ENCODE measurements at places on chromosomes 2 and 18.

DNA sequence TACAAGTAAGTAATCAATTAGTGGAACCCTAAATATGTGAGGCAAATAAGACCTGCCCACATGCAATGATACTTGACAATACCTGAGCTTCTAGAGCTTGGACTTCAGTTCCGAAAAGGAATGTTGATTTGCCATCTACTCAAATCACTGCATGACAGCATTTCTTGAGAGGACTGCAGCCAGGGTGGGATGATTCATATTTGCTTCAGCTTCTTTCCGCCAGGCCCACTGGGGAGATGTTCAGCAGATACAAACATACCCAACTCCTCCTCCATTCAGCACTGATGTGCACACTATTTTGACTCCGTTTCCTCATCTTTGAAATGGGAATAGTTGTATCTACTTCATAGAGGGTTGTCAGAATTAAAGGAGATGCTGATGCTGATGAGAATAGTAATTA, 28.8 kb upstream of the TMEM177 start:
- DNase-seq: no peak

DNA sequence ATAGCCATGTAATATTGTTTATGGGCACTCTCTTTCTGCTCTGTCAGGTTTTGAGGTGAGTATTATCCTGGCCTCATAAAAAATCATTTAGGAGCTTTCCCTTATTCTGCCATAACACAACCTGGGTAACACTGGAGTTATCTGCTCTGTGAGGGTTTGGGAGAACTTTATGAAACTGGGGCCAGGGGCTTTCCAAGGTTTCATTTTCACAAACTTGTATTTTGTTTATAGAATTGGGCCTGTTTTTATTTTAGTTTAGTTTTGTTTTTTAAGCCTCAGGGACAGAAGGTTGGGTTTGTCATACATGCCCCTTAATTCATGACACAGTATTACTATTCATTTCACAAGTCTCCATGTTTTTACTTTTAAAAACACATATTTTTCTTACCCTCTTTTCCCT, 83.5 kb downstream of the IRS1 start:
- DNase-seq: no peak

DNA sequence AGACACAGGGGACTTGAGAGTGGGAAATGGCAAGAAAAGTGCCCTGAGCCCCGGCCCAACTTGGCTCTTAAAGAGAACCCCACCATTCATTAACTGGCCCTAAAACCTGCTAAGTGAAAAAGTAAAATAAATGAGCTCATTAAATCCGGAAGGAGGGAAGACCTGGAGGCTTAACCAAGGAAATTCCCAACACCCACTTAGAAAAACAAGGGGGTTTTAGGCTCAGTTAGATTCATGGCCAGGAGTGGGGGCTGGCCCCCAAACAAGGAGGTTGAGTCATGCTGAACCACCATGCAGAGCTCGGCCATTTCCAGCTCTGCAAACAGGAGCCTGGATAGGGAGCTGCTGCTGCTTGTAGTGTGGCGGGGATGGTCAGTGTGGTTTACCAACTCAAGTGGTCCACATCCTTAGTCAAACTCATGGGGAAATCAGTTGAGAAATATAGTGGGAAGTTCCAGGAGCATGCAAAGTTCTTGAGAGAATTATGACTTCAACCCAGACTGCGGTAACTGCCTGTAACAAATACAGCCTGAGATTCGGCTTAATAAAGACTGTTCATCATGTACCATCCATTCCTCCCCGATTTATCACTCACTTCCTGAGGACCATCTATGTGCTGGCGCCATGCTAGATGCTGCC, 39.7 kb upstream of the MRPL19 start:
- DNase-seq: no peak

GRCh38 chr2:68698567-68699377, 35.8 kb upstream of the ARHGAP25 start:
- DNase-seq: no peak

GRCh38 chr2:216546641-216547403, 48.2 kb downstream of the RPL37A start:
- DNase-seq: no peak

DNA sequence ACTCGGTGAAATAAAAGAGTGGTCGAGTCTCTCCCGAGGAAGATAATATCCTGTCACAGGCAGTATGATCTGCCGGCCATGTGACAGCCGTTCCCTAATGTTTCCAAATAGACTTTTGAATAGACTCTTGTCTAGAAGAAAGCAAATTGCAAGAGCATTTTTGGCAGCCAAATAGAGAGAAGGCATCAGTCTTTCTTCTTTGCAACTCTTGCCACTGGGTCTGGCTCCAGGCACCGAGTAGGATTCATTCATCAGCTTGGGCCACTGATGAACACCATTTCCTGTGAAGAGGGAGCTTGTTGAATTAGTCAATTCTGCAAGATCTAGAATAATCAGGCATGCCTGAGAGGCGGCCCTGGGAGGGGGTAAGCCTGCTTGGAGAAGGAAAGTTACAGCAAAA, 165.6 kb downstream of the KLHL29 start:
- DNase-seq: no peak

GRCh38 chr18:26697186-26697884, 149.0 kb upstream of the KCTD1 start:
- DNase-seq: no peak

DNA sequence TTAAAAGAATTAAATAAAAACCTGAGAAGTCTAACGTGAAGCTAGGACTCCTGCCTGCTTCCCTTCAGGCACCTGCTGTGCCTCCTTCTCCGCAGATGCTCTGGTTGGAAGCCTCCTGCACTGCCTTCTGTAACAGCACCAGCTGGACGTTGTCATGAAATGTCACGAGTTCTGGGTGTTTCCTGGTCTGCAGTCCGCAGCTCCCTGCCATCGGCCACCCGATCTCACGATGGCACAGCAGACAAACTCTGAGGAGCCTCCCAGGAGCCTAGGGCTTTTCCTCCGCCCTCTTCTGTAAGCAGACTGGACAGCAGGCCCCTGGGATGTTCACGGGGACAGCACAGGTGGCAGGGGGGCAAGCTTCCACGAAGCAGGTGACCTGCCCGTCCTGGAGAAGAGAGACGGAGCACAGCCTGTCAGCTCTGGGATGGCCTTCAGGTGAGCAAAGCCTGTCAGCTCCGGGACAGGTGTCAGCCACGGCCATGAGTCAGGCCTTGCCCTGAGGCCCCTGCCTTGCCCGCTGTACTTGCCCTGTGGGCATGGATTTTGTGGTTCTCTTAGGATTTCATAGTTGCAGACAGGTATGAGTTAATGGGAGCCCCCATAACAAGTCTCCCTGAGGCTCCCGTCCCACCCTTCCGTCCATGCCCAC, 110.3 kb downstream of the PXDN start:
- DNase-seq: no peak

DNA sequence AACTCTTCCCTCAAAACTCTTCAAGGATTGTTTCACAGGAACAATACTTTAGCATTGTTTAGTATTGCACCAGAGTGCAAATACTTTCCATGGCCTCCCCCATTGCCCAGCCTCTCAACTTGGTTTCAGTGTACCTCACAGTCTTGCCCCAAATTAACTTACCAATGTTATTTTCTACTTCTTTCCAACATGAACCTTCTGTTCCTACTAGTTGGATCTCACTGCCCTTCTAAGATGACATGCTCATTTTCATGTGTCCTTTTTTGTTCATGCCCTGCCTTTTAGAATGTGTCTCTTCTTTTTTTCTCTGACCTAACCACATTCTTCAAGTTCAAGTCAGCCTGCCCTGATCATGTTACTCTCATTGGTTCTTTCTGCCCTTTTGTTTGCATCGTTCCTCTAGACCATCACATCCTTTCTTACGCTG, 4.1 kb downstream of the SPATS2L start:
- DNase-seq: no peak

- DNase-seq: no peak
Measured at GRCh38 chr2:144875290-144875969, 355.5 kb upstream of the ZEB2 start.

GRCh38 chr18:26044807-26045206, 45.6 kb downstream of the SS18 start:
- no peak for DNase-seq

DNA sequence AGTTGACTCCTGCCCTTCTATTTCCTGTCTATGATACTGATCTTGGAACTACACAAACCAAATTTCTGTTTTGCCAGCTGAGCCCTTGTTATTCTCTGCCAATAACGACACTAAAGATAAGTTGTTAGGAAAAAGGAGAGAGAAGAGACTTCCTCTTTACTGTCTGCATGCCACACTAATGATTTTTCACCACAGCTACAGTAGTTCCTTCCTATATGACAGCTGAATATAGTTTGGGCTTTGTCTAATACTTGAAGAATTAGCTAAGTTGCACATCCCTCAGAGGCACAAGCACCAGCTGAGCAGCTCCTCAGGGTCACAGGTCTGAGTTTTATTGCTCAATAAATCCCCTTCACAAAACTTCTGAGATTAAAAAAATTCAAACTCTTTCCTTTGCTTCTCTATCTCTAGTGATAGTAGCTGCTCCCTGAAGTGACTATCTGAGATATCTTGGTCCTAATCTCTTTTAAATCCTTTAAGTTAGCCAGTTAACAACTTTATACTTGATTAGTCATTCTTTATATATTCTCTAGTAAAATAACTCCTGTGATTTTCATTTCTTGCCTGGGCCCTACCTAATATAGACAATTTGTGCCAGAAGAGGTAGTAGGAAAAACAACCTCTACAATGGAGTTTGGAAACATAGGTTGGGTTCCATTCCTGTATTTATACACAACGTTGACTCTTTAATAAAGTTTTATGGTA, 253.0 kb upstream of the CNTNAP5 start:
- no peak for DNase-seq

- DNase-seq: no peak
Measured at GRCh38 chr2:212618636-212619035, 80.0 kb upstream of the ERBB4 start.

- DNase-seq: no peak
Measured at GRCh38 chr2:216274194-216274840, 98.0 kb downstream of the MARCHF4 start.

DNA sequence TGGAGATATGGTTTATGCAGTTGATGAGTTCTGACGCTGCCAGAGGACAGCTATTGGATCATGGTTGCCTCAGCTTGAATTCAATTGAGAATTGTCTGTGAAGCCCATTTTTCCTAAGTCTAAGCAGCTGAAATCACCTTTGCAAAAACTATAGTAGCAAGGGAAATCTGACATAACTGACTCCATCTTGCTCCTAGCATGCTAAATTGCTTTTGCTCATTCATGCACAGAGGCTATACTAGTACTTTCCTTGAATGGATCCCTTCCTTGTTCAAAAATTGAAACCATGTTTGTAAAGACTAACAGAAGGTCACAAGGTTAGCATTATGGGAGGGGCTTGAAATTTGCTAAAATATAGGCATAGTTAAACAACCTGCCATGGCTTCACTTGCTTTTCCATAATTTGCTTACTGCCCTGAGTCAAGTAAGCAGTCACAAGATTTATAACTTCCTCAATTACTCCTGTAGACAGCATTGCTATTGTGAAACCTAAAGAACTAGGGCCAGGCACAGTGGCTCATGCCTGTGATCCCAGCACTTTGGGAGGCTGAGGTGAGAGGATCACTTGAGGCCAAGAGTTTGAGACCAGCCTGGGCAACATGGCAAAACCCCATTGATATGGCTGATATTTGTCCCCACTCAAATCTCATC, 41.2 kb downstream of the CHRNA1 start:
- no peak for DNase-seq

GRCh38 chr2:27583390-27583915, 611 bp downstream of the ZNF512 start:
- DNase-seq: no peak

GRCh38 chr2:233857511-233858141, 3.3 kb upstream of the HJURP start:
- peak; percentile 31 for DNase-seq

DNA sequence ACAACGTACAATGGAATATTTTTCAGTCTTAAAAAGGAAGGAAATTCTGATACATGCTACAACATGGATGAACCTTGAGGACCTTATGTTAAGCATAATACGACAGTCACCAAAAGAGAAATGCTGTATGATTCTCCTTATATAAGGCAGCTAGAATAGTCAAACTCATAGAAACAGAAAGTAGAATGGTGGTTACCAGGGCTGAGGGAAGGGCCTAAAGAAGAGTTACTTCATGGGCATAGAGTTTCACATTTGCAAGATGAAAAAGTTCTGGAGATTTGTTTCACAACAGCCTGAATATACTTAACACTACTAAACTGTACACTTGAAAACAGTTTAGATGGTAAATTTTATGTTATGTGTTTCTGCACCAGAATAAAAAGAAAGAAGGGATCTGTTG, 113.3 kb downstream of the GALNT1 start:
- no peak for DNase-seq

- no peak for DNase-seq
Measured at GRCh38 chr18:34606851-34607250, 103.2 kb upstream of the DTNA start.

DNA sequence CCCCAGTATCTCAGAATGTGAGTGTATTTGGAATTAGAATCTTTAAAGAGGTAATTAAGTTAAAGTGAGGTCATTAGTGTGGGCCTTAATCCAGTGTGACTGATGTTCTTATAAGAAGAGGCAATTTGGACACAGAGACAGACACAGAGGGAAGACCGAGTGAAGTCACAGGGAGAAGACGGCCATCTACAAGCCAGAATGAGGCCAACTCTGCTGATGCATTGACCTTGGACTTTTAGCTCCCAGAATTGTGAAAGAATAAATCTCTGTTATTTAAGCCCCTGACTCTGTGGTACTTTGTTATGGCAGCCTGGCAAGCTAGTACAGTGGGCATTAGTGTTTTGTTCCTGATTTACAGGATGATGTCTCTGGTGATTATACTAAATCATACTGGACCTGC, 64.6 kb downstream of the LTBP1 start:
- no peak for DNase-seq

- no peak for DNase-seq
Measured at GRCh38 chr2:111668274-111668616, 215.7 kb downstream of the ANAPC1 start.

DNA sequence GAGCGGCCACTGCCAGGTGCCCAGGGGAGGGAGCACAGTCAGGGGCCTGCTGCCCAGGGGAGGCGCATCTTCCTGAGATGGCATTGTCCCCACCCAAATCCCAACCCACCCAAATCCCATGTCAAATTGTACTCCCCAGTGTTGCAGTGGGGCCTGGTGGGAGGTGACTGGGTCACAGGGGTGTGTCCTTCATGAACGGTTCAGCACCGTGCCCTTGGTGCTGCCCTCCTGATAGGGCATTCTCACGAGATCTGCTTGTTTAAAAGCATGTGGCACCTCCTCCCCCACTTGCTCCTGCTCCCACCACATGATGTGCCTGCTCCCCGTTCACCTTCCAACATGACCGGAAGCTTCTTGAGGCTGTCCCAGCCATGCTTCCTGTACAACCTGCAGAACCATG, 27.6 kb downstream of the ANKMY1 start:
- DNase-seq: no peak
